Hematopoietic multipotent progenitor cell treated with erythropoietin and hydrocortisone succinate and interleukin-3 and kit ligand, for 6 days (in vitro differentiated cells): ENCODE measurements at places on chromosomes 5 and 9.

DNA sequence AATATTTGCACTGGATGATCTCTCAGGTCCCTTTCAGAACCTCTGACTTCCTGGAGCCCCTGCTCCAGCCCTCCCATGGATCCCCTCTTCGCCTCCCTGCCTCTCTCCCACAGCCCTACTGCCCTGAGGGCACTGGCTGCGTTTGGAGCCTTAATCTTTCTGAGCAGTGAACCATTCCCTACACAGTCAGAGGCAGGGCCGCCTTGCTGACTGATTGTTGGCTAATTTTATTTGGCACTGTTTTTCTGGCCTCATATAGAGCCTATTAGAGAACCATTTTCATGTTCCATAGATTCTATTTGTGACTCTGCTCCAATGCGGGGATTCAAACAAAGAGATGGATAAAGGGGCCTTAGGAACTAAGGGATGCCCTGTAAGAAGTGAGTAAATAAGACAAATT is 91.1 kb downstream of the BRINP1 start:
- DNase-seq: no peak

GRCh38 chr5:173556142-173557028 is 60.1 kb downstream of the BOD1 start:
- DNase-seq: no peak

DNA sequence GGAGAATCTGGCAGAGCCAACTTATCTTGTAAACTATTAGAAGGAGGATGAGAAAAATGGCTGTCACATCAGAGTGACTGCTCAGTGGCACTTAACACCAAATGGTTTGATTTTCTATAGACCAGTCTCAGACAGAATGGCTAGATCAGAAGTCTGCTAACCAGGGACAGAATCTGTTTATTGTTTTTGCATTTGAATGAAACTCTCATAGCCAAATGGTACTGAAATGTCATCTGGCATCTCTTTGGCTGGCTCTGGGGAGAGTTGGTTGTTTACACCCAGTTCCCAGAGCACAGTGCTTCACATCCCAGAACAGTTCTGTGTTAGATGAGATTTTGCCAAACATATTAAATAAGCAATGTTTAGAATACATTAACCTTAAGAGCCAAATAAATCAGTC is 106.6 kb upstream of the HMHB1 start:
- DNase-seq: no peak

- no peak for DNase-seq
Observed at GRCh38 chr5:119378075-119378700, 22.4 kb downstream of the TNFAIP8 start.

- no peak for DNase-seq
Observed at GRCh38 chr9:5336688-5337087, 3.0 kb downstream of the RLN1 start.

DNA sequence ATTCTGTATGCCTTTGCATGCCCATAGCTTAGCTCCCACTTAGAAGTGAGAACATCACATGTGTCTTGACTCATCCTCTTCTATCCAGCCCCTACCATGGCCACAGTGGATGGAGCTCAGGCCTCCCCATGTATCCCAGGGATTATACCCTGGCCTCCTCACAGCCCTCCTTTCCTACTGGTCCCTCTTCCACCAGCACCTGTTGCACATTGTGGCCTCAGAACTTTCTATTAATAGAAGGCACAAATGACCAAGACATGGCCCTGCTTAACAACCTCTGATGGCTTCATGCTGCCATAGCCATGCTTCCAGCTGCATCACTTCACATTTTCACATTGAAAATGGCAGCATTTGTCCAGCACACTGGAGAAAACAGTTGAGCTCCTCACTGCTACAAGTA is 315.4 kb downstream of the CDK5RAP2 start:
- DNase-seq: no peak

DNA sequence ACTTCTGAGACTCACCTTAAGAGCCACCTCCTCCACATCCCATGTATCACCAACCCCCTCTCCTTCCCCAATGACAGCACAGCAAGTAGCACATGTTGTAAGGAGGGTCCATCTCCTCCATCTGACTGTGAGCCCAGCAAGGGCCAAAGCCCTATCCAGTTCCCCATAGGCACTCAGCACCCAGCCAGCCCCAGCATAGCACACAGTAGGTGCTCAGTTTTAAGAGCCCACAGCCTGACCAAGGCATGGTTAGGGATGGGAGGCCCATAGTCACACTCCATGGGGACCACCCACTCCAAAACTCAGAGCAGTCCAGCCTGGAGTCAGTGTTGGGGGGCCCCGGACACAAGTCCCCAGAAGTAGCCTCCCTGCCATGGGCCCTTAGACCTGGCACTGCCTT is 205.7 kb downstream of the CDK5RAP2 start:
- no peak for DNase-seq

DNA sequence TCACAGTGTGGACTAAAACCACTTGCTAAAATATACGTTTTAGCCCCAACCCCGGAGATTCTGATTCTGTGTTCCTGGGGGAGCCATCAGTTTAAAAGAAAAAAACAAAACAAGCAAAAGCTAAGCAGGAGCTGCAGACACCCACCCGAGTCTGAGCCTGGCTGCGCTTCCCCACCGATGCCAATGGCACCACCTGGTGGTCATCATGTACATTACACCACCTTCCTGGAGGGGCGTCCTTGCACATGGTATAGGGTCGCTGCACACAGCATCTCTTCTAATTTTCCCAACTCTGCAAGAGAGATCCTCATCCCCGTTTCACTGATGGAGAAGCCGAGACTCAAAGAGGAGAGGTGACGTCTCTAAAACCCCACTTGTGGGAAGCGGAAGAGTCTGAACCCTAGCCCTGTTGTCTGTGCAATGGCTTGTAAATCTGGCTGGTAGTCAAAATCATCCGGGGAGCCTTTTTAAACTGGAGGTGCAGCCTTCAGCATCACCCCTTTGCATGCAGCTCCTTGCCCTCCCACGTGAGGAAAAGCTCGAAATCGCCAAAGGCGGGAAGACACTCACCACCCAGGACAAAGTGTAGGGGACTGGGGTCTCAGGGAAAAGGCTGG is 23.1 kb upstream of the CNOT6 start:
- DNase-seq: peak; percentile 68

GRCh38 chr9:134592819-134593200 is 48.8 kb upstream of the COL5A1 start:
- no peak for DNase-seq

DNA sequence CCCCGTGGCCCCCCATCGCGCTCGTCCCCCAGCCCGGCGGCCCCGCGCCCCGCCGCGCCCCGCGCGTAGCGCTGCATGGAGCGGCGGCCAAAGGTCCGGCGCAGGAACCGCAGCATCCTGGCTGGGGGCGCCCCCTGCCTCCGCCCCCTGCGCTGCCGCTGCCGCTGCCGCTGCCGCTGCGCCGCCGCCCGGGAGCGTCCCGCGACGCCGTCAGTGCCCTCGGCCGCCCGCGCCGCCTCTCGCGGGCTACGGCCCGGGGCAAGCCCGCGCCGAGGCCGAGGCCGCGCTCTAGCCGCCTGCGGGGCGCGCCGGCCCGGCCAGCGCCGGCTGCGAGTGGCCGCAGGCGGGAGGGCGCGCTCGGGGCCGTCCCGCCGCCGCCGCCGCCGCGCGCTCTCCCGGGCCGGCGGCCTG is 523 bp downstream of the EPB41L4B start:
- no peak for DNase-seq

DNA sequence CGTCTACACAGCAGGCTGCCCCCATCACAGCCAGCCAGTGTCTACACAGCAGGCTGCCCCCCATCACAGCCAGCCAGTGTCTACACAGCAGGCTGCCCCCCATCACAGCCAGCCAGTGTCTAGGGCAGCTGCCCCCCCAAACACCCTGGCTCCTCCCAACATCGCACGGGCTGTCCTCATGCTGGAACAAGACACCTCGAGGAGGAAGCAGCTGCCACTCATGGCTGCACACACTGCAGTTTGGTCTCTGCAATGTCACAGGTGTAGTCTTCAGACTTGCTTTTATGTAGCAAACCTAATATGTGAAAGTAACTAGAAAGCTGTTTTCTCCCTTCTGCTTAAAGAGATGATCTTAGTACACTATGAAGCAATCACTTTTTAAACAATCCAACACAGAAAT is 9.7 kb downstream of the LRRC14B start:
- DNase-seq: no peak

- DNase-seq: peak; percentile 13
Observed at GRCh38 chr5:154575546-154576428, 97.8 kb upstream of the HAND1 start.

- no peak for DNase-seq
Observed at GRCh38 chr9:107142430-107142829, 140.6 kb upstream of the RAD23B start.

DNA sequence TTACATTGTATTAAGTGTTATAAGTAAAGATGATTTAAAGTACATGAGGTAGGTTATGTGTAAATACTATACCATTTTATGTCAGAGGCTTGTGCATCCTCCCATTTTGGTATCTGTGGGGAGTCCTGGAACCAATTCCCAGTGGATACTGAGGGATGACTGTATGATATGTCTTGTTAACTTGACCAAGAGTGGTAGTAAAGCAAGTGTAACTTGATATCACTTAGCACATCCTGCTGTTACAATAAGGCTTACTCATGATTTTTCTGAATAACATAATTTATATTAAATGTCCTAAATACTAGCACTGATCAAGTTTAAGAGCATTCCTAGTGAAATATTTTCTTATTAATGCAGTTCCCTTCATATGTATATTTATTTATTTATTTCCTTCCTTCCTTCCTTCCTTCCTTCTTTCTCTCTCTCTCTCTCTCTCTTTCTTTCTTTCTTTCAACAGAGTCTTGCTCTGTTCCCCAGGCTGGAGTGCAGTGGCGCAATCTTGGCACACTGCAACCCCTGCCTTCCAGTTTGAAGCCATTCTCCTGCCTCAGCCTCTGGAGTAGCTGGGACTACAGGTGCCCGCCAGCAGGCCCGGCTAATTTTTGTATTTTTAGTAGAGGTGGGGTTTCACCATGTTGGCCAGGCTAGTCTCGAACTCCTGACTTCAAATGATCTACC is 7.5 kb downstream of the NDFIP1 start:
- DNase-seq: no peak

- no peak for DNase-seq
Observed at GRCh38 chr5:36199620-36200019, 42.1 kb downstream of the NADK2 start.

DNA sequence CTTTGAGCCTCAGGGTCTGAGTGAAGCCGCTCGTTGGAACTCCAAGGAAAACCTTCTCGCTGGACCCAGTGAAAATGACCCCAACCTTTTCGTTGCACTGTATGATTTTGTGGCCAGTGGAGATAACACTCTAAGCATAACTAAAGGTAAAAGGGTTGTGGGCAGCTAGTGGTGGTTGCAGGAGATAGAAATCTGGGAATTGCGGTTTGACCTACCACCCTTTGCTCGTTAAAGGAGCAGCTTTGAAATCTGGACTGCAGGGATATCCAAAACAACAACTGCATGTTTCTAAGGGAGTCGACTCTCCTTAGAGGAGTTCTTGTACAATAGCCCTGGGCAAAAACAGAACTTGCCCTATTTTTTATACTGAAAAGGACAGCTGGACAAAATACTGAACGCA is 19.0 kb downstream of the ABL1 start:
- DNase-seq: no peak

- peak; percentile 79 for DNase-seq
Observed at GRCh38 chr5:177312649-177313181, 1.0 kb upstream of the MXD3 start.

DNA sequence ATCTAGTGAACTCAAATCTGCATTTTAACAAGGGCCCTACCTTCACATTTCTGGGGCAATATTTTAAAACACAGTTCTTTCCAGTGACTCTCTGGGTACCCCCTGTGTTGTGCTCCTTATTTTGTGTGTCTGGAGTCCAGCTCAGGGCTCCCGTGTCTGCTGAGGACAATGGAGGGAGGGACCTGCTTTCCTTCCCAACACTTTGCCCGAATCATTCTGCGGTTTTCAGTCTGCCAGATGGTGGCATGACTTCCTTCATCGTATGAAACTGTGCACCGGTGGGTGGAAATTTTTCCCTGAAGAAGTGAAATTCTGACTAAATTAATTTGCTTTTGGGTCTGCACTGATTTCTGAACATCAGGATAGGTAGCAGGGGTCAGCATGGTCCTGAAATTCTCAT is 153.6 kb upstream of the CD180 start:
- DNase-seq: peak; percentile 37

GRCh38 chr9:71472400-71472799 is 295.9 kb downstream of the CEMIP2 start:
- no peak for DNase-seq

- DNase-seq: no peak
Observed at GRCh38 chr5:126523818-126524510, 71.1 kb downstream of the ALDH7A1 start.

DNA sequence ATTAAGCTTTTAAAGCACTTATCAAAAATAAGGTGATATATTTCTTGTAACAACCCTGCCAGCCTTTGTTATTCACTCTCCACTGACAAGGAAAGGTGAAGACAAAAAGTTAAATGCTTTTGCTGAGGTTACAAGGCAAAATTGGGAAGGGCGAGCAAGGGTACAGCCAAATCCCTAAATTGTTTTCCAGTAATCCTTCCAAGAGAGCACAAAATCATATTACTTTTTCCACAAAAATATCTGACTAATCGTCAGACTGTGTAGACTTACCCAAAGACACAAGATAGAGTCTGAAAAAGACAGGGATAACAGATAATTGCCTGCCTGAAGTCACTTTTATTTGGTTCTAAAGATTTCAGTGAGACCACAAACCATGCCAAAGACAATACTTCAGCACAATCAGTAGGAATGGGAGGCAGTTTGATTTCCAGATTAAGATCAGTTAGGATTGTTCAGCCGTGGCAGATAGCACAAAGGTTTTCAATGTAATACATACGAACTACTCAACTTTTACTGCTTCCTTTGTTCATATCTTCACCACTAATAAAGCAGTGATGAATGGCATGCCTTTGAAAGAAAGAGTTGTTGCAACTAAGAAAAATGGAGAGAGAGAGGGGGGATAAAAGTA is 383.8 kb upstream of the TUSC1 start:
- no peak for DNase-seq

DNA sequence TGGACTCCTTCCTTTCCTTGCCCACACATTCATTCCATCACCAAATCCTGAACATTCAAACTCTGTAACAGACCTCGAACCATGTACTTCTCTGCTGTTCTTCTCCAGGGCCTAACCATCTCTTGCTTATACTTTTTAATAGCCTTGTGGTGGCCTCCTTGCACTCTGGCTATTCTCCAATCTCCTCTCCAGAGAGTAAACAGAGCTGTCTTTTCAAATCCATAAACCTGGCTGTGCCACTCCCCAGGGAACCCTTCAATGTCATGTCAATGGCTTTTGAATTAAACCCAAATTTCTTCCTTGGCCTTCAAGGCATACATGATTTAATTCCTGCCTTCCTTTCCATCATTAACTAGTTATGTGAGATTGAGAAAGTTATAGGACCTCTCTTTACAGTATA is 277.6 kb upstream of the EFNA5 start:
- DNase-seq: no peak

GRCh38 chr9:111783857-111784256 is 10.9 kb downstream of the SHOC1 start:
- no peak for DNase-seq

DNA sequence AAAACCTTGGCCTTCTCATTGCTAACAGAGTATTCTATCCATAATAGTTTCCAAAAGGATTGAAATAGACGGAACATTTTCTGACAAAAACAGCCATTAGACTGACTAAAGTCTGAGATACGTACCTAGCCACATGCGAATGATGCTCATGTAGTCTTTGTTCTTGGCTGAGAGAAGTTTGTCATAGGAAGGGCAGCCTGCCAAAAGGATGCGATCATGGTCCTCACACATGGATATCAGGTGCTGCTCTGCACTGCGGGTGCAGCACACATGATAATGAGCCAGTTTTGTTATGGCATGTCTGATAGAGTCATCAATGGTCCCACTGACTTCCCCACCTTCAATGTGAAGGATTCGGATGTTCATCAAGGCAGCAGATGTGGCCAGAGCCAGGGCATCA is 12.3 kb downstream of the GNE start:
- DNase-seq: peak; percentile 31
